ENCODE measurements at places on chromosomes 3 and 15. TPM values are rescaled to one million over a fixed set of nuclear protein-coding genes. Genes with fewer than 3 reads are reported as not detected.

ITIH1 gene
- not detected for total RNA-seq

CFAP20DC gene
- 0.90 TPM for total RNA-seq

COL8A1 gene
- total RNA-seq: 514 TPM

HCLS1 gene
- 54.1 TPM for total RNA-seq

PRSS50 gene
- not detected for total RNA-seq

ZBTB47 gene
- total RNA-seq: 82.0 TPM

DIS3L gene
- 36.2 TPM for total RNA-seq

FAM3D gene
- total RNA-seq: not detected

LRRC15 gene
- total RNA-seq: 0.54 TPM

CCDC54 gene
- not detected for total RNA-seq

DGKG gene
- 12.8 TPM for total RNA-seq

KLHL40 gene
- not detected for total RNA-seq

IL17RC gene
- total RNA-seq: 33.8 TPM

RRP9 gene
- total RNA-seq: 11.4 TPM

A4GNT gene
- not detected for total RNA-seq

DNAH1 gene
- total RNA-seq: 24.1 TPM

DNA sequence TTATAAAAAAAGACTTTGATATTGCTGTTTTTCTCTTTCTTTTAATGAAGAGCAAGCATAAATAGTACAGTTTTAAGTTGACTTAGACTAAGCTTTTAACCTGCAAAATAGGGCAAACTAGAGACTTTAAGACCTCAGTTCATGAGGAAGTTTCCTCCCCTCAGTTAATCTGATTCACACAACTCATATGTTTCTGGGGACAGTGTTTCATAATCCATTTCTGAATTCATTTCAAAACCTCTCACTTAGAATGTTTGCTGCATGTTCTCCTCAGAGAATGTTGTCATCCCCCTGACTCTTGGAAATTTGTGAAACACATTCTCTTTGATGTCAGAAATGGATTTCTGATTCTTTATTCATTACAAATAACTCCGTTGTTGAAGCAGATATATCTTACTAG lies 79.3 kb upstream of the SKOR1 start:
- DNase-seq: no peak

GRCh38 chr15:87907676-87908446 lies 348.7 kb downstream of the NTRK3 start:
- no peak for DNase-seq

- DNase-seq: no peak
These were observed 161.8 kb upstream of the CBLB start for GRCh38 chr3:106030627-106030963.

GRCh38 chr3:192434186-192434585 lies 293.2 kb downstream of the FGF12 start:
- DNase-seq: no peak

GRCh38 chr15:58292751-58293175 lies 139.0 kb upstream of the LIPC start:
- DNase-seq: no peak

- DNase-seq: peak; percentile 73
These were observed 27.0 kb upstream of the POLG start for GRCh38 chr15:89361451-89362202.

DNA sequence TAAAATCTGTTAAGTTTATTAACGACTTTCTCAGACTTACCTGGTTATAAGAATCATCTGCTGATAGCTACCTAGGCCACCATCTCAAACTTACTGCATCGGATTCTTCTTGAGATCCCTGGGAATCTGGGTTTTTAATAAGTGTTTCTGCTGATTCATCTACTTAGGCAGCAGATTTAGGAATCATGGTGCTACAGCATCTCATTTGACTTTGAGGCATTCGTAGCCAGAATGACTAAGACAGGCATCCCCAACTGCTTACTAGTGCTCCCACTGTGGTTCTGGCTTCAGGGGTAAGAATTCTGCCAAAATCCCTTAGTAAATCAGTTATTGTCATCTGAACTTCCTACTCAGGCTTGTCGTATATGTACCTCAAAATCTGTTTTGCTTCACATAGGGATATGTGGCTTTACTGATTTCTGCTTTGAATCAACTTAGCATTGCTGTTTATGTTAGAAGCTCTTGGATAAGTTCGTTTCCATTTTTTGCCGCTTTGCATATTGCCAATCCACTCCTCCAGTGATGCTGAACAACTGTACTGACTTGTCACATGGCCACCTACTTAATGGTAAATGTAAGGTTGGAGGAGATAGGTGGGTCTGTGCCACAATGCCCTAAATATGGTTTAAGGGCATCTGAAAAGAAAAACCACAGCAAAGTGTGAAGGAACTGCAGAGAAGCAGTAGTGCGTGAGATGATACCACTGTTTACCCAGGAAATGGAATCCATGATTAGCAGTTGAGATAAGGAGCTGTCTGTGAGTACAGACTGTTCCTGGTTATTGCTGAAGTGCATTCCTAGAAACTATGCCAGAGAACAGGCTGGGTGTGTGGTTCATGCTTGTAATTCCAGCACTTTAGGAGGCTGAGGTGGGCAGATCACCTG lies 60.3 kb downstream of the MAP6D1 start:
- DNase-seq: no peak

- DNase-seq: no peak
These were observed 63.2 kb downstream of the CFAP20DC start for GRCh38 chr3:58986654-58987053.

DNA sequence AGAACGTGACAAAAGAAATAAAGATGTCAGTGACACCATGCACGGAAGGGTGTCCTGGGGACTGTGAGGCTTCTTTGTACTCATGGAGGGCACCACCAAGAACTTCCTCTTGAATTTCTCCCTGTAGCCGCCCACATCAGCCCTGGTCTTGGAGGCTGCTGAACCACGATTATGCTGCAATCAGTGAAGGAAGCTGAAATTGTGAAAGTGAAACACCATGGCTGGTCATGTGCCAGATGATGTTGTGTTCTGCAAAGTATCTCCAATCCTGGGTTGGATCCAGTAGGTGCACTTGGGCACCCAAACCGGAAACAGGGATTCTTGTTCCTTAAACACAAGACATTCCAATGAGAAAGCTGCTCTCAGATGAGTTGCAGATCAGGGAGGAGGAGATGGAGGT lies 104.4 kb upstream of the GOLGA6L6 start:
- peak; percentile 64 for DNase-seq

DNA sequence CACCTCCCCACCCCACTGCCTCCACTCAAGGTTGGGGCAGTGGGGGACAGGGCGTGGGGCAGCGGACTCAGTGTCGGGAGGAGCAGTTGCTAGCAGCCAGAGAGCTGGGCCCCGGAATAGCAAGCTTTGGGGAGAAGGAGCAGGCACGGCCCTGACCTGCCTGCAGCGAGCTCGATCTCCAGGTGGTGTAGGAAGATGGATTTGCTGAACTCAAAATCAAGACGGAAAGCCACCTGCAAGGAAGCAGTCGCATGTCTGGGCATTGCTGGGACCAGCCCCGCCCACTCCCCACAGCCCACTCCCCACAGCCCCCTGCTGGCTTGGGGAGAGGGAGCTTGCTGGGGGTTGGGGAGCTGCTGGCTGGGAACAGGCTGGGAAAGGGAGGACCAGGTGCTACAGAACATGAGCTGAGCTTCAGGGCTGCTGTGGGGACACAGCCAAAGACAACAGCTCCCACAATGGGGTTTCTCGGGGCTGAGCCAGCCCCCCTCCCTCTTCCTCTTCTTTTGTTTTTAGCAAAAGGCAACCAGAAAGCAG lies 38.0 kb downstream of the FEM1B start:
- DNase-seq: no peak

GRCh38 chr3:66598168-66598567 lies 97.3 kb upstream of the LRIG1 start:
- no peak for DNase-seq

- no peak for DNase-seq
These were observed 691.1 kb downstream of the SI start for GRCh38 chr3:164387236-164387635.

GRCh38 chr3:7615043-7615442 lies 754.1 kb downstream of the GRM7 start:
- DNase-seq: no peak

DNA sequence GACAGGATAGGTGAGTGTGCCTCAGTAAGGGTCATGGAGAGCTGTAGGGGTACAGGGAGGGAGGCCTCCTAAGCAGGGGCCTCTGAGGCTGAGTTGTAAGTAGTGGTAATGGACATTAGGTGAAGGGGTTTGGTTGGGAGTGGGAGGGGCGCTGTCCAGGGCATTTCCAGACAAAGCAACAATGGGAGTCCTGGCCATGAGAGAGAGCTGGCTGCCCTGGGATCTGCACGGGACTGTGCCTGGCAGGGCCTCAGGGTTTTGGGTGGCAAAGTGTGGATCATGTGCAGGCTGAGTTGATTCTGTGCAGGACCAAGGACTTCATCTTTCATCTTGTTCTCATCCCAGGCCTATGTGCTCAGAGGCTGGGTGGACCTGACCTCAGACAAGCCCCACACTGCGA lies 4.6 kb downstream of the TTC21A start:
- no peak for DNase-seq

DNA sequence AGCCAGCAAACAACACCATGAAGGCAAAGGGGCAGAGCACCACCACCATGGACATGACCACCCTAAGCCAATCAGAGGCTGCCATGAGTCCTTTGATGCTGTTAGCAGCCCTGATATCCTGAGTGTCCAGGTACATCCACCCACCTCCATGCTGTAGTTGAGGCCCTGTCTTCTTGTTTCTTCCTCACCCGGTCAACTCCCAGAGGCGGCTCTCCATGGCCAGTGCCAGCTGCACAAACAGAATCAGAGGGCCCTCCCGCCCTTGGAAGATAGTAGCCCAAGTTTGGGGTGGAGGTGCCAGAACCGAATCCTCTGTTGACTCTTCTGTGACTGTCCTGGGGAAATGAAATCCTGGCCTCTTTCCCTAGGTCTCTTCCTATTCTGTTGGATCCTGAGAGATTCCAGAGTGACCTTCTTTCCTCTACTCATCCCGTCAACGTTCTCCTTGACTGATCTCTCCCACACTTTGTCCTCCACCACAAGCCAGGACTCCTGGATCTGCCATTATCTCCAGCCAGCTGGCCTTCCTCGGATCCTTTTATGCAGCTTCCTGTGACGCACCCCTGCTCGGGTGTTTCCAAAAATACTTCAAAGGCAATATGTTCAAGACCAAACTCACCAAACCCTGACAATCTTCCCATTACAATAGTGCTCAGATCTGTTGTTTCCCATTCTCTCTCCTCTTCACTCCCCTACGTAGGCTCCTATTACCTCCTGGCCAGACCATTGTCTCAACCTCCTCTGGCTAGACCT lies 45.4 kb upstream of the DLG1 start:
- DNase-seq: no peak

GRCh38 chr15:50262533-50262932 lies 3.0 kb downstream of the HDC start:
- no peak for DNase-seq

DNA sequence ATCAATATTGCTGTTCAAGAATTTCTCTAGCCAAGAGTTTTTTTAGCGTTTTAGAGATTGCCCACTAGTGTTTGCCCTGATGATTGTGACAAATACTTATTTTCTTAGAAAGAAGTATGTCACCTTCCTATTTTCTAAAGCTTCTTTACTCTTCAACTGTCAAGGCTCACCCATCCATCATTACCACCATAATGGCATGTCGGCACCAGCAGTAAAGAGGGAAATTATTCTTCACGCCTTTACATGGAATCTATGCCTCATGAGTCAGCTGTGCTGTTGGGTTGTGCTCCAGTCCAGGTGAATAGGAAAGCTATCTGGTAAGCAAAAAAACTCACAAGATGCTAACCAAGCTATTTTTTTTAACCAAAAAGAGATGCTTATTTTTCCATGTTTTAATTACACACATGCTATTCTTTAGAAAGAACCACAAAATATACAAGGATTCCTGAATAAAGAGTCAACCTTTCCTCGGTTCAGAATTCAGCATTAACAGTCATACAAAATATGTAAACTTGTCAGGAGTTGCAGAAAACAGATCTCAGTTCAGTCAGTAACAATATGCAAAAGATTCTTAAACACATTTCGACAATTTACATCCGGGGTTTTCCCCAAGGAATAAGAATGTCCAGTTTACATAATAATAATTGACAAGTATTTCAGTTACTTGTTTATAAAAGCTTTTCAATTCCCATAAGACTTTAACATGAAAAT lies 128.0 kb downstream of the ATP8B4 start:
- no peak for DNase-seq

DNA sequence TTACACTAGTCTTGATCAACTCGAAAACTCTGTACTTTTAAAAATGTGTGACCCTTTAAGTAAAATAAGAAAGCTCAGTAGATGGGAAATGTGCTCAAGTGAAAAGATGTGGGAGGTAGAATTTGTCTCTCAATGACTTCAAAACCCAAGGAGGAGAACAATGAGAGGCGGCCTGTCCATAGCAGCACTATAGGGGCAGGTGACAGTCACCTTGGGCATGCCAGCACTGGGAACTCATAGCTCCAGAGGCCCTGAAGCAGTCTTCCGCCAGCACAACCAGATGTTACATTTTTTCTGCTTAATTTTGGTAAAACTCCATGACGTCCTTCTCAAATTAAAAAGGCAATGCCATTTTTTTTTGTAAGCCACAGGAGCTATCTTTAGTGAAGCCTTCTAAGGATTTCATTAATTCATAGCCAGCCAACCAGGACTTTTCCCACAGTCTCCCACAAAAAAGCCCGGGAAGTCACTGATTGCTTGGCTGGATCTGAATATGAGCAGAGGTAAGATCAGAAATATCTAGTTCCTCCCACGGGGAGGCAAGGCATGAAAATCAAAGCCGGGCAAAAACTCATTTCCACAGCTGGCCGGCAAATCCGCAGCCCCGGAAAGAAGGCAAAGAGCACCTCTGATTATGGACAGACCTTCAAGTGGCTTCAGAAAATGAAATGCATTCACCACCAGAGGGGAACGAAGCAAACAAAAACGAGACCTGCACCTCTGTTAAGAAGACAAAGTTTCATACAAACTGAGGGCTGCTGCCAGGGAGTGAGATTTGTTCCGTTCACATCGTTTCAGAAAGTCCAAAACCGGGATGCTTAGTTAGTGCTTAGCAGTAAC lies 10.5 kb downstream of the IL17RD start:
- DNase-seq: no peak

DNA sequence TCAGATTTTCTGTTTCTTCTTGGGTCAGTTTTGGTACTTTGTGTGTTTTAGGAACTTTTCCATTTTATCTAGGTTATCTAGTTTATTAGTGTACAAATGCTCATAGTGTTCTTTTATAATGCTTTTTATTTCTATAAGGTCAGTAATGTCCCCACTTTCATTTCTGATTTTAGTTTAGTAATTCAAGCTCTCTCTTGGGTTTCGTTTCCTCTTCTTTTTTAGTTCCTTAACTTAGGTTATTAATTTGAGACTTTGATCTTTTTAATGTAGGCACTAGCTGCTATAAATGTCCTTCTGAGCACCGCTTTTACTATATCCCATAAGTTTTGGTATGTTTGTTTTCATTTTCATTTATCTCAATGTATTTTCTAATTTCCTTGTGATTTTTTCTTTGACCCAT lies 27.0 kb upstream of the CD200R1L start:
- DNase-seq: no peak

GRCh38 chr15:73851689-73852088 lies 21.7 kb upstream of the TBC1D21 start:
- no peak for DNase-seq

- peak; percentile 89 for DNase-seq
These were observed 36.3 kb downstream of the CHST14 start for GRCh38 chr15:40506964-40507571.

GRCh38 chr3:112175646-112176045 lies 42.6 kb upstream of the GCSAM start:
- peak; percentile 17 for DNase-seq

Measured in aorta (tissue), 5 donors.